ENCODE measurements at places on chromosomes 3 and 15.

GRCh38 chr3:59522550-59522949 is 472.7 kb upstream of the CFAP20DC start:
- no peak for DNase-seq

DNA sequence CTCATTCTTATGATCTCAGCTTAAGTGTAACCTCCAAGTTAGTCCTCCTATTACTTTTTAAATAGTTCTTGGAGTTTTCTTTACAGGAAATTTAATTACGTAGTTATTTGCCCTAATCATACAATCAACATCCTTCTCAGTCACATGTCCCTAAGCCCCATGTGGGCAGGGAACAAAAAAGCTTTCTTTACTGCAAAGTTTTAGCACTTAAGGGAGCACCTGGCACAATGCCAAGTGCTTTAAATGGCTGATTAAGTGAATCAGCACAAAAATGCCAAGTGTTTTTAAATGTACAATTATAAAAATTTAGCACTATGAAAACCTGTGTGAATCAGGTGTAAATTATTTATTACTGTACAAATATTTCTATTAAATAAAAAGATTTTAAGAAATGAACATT is 445.3 kb downstream of the C3orf38 start:
- DNase-seq = no peak

GRCh38 chr3:57598765-57599360 is 1.7 kb upstream of the ARF4 start:
- DNase-seq = no peak

- no peak for DNase-seq
Observed at GRCh38 chr3:172824229-172824628, 73.7 kb downstream of the ECT2 start.

DNA sequence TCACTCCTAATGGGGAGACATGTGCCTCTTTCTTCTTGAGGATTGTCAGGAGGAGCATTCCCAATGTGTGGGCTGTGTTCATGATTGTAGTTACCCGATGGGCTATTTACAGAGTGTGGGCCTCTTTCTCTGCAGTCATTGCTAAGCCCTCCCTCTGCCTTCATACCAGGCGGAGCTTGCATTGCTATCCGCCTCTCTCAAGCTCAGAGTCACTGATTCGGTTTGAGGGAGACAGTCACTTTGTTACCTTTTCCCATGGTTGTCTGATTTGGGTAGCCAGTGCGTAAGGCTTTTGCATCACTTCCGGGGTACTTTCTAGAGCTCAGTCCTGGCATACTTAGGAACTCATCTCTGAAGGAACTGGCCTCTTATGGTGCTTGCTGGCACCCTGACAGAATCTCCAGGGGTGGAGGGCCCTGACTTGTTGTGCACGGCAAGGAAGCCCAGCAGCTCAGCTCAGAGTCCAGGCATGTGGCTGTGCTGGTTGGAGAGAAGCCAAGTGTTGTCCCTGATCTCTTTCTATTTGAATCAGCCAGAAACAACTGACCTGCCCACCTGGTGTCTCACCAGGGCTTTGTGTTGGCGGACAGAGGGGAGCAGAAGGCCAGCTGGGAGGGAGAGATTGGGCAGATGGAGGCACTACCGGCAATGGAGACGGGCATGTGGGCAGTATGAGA is 79.8 kb downstream of the EPHB1 start:
- DNase-seq = no peak

GRCh38 chr3:88220126-88220525 is 70.4 kb downstream of the C3orf38 start:
- no peak for DNase-seq

DNA sequence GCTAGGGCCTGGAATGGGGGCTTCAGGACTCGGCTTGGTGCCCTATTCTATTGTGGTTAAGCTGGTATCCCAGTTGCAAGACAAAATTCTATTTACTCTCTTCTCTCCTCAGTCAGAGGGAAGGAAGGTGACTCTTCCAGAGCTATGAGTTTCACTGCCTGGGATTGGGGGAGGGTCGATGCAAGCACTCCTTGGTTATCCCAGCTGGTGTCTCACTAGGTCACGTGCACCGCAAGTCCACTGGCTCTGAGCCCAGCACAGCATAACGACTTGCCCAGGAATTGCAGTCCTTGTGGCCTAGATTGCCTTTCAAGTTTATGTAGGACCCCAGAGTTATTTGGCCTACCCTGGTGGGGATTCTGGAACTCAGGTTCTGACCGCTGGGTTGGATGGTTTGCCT is 958.8 kb downstream of the IGSF11 start:
- no peak for DNase-seq

- no peak for DNase-seq
Observed at GRCh38 chr3:8505621-8506020, 4.0 kb downstream of the LMCD1 start.

DNA sequence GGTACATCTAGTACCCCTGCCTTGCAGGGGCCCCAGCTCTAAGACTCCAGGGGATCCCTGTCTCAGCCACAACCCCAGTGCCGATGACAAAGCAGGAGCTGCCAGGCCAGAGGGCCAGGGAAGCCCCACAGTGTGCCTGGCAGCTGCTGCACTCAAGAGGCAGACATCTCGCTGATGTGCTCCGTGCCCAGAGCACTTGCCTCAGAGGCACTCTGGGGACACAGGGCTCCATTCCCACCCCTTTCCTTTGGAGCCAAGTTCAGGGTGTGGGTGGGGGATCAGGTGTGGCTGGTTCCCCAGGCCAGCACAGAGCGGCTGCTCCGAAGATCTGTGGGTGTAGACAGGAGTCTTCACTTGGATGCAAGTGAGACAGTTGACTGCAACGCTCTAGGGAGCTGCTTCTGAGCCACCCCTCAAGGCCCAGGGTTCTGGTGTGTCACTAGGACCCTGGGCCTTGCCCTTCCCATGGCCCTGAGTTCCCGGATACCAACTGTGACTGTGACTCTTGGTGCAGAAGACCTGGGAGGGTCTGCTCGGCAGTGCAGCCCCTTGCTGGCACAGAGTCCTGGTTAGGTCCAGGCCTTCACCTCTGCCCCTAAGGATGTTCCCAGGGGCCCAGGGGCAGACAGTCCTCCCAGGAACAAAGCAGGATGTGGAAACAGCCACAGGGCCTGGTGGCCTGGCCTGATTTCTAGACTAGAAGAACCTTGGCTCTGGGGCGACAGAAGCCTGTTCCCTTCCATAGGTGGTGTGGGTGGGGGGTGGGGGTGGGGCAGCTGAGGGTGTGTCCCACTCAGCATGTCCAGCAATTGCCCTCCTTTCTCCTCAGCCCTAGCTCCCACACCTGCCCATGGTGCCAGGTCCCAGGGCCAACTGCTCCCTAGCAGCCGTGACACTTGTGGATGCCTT is 2.5 kb downstream of the NT5DC2 start:
- no peak for DNase-seq

- DNase-seq = no peak
Observed at GRCh38 chr3:30308131-30308530, 298.3 kb upstream of the TGFBR2 start.

DNA sequence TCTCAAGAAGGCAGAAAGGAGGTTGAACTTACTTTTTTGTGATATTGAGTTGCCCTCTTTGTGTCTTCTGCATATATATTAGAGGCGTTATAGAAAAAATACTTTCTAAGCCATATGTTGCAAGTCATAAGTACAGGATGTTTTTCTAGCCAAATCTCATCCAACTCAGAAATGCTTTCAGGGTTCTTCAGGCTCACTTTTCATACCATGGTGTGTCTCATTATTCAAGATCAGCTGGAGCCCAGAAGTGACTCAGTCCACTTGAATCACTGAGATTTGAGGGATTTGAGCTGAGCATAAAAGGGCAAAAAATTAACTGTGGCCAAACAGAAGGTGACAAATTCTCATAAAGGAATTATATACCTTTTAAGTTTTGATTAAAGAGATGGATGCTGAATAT is 157.3 kb downstream of the WNT5A start:
- no peak for DNase-seq

GRCh38 chr3:142272200-142272891 is 47.0 kb upstream of the GK5 start:
- no peak for DNase-seq

DNA sequence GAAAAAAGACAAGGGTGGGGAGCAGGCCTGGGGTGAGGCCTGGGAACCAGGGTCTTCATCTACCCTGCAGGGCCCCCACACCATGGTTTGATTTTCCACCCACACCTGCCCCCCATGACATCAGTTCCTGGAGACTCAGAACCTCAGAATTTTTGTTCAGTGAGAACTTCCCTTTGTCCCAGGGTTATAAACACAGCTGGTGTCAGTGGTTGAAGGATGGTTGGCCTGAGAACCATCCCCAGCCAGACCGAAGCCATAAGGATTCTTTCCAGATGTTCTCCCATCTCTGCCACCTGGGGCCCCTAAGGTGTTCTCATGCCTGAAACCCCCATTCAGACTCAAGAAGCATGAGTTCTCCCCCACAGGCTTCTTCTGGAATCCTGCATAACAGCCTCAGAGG is 16.6 kb downstream of the CCDC33 start:
- DNase-seq = no peak

DNA sequence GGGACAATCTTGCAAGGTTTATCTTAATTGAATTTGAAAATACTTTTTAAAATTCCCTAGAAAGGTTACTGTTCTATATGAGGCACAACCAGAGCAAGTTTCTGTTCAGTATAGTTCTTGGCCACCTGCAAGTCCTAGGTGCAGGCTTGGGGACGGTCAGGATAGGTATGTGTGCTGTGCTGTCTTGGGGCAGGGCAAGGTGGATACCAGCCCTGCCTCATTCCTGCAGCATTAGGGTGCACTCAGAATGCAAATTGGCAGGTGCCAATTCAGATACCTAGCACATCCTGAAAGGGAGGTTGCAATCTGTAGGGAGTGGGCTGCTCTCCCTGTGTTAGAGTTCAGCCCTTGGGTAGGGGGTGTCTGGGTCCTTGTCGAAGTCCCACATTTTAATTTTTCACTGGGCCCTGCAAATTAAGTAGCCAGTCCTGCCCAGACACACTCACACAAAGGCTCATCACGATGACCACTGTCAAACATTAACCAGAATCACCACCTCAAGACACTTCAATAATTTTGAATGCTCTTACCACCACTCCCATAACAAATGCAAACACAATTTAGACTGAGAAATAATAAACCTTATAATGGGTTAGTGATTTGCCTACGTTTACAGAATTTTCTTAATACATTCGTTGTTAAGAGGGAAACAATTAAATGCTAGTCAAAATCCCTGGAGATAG is 838.0 kb upstream of the NR2F2 start:
- no peak for DNase-seq

DNA sequence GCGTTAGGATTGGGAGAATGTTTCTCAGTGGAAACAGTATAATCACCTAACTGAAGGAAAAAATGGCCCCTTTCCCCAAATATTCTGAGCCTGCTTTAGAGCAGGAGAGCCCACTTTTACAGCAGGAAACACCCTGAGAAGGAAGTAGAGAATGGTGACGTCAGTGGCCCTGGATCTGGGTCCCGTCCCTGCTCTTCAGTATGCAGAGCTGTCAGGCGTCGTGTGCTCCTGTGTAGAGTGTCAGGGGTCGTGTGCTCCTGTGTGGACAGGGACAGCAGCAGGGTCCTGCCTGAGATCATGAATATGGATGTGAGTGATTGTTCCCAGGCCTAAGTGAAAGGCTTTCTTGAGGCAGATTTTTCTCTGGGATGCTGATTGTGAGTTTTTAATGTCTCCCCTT is 45.2 kb downstream of the CGNL1 start:
- DNase-seq = peak; percentile 52

DNA sequence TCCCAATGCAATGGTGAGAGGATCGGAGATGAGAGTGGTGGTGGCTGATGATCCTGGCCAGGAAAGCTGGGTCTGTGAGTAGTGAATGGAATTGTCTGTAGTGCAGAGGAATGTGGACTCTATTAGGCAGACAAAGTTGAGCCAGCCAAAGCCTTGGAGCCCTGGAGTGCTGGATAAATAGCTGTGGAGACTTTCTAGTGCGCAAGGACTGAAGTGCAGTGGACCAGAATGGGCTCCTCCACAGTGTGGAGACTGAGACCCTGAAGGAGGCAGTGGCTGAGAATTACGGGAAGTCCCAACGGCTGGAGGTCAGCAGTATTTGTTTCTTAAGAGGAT is 874 bp downstream of the ZNF662 start:
- DNase-seq = no peak

DNA sequence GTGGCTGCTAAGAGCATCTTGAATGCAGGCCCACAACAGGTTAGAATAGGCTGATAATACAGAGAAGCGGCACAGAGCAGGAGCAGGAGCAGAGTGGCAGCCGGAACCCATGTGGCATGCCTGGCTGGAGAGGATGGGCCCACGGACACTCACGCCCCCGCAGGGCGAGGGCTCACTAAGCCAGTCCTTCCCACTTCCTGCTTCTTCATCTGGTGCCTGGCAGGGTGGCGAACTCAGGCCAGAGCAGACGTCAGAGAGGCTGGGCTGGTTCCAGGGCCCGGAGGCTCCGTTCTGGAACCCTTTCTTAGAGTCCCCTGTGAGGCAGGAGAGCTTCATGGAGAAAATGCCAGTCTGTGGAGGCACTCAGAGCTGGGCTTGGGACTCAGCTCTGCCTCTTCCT is 195.1 kb downstream of the NTRK3 start:
- DNase-seq = no peak

DNA sequence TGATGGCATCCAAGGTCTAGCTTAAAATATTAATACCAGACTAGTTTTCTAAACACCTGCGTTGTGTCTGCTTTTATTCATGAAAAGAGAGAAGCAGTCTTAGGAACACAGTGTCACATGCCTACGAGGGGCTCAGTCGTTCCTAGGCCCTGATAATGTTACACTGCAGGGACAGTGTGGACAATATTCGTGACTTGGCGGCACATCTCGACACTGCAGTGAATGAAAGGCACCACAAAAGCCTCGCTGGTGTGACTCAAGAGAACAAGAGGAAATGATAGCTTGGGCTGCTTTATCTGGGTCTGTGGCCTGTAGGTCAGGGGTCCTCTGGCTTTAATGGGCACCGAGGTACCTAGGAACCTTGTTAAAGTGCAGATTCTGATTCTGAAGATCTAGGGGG is 226.7 kb downstream of the PDZRN3 start:
- DNase-seq = no peak

GRCh38 chr3:132723024-132723950 is 1.1 kb upstream of the NPHP3 start:
- no peak for DNase-seq

DNA sequence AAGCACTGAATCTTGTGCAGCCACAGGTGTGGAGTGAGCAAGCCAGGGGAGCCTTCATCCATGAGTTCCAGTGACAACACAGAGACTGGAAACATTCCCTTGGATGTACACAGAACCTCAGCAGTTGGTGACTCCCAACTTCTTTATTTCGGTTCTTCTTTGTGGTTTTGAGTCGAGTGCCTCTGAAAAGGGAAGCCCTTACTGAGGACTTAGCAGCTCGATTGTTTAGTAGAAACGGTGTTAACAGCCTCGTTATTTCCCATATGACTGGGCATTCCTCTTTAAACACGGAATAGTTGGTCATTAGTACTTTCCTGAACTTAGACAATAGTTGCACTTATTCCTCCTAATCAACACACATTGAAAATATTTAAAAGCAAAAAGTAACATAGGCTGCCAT is 7.7 kb downstream of the SLCO3A1 start:
- peak; percentile 97 for DNase-seq
